ENCODE measurements at places on chromosomes 7 and 10.

DNA sequence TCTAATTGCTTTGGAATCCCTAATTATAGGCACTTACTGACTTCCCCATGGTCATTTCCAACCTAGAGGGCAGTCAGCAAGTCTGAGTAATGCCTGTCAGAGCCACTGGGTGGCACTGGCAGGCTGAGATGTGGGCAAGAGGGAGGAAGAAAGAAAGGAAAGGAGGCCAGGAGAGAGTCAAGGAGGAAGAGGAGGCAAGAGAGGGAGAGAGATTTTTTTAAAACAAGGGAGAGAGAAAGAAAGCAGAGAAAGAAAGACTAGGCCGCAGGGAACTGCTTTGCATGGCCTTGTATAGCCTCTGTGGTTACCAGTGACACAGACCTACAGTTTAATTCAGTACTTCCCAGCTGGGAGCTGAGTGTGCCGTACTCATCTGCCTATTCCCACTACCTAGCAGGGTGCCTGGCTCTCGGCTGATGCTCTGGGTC lies 210.4 kb upstream of the ADO start:
- peak; percentile 50 for DNase-seq

DNA sequence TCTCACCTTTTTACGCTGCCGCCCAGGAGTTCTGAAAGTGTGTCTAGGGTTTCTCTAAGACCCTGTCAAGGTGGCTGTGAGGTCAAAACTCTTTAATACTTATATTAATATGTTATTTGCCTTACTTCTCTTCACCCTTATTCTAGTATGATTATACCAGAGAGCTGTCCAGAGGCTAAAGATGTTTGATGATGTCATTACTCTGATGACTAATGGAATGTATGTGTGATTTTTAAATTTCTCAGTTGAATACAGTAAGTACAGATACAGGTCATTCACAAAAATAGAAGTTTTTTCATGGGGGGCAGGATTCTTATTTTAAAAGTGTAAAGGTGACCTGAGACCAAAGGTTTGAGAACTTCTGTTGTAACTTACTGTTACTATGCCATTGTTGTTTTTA lies 150.6 kb upstream of the FOXP2 start:
- no peak for DNase-seq

GRCh38 chr10:7045891-7046599 lies 364.8 kb downstream of the SFMBT2 start:
- no peak for DNase-seq

DNA sequence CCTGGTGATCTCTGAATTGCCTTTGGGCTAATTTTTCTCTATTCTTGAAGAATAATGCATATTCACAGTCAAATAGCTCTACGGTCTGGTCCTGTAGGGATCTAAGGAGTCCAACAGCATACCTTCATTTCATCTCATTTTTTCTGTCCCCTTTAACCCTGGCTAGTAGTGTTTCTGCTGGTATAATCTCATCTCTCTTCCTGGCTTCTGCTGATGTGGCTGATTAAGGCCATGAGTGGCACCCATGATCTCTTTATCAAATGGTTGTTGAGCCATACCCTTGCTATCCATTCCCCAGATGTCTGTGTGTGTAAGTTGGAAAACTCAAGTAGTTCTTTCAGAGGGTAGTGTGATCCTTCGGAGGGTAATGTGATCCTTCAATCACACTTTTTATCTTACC lies 119.5 kb downstream of the MARCHF5 start:
- DNase-seq = no peak

GRCh38 chr10:118983263-118983662 lies 46.3 kb upstream of the NANOS1 start:
- no peak for DNase-seq

Measured in stimulated activated naive CD8-positive, alpha-beta T cell treated with anti-CD3 and anti-CD28 coated beads, Interleukin-15, amount 100 ng/mL, for 72 hours (primary cell).